ENCODE measurements at places on chromosomes 1 and 21. TPM values are rescaled to one million over a fixed set of nuclear protein-coding genes. Genes with fewer than 3 reads are reported as not detected.
A peak's percentile ranks its signal among the peaks of the same experiment; 100 is the strongest.

- H3K27me3 ChIP-seq: no peaks in the 10 kb centered on the region
- DNase-seq: no peak
- H3K27ac ChIP-seq: no peak overlapping the region
- H3K4me1 ChIP-seq: no peaks in the 10 kb centered on the region
- H3K4me3 ChIP-seq: no peak overlapping the region
Observed at GRCh38 chr1:236148470-236148845, 6.1 kb downstream of the GPR137B start.

- DNase-seq: no peak
- H3K27ac ChIP-seq: no peak overlapping the region
- H3K36me3 ChIP-seq: no peaks in the 10 kb centered on the region
- H3K4me3 ChIP-seq: no peak overlapping the region
- H3K4me1 ChIP-seq: no peaks in the 10 kb centered on the region
Observed at GRCh38 chr1:46576596-46576995, 25.1 kb upstream of the KNCN start.

The C1orf53 gene
- 1.4 TPM for total RNA-seq

- no peak for DNase-seq
- H3K4me3 ChIP-seq: no peak overlapping the region
- peaks cover 17% of the 10 kb centered on the region for H3K36me3 ChIP-seq
- H3K27ac ChIP-seq: no peak overlapping the region
- no peaks in the 10 kb centered on the region for H3K27me3 ChIP-seq
Observed at GRCh38 chr1:37875833-37876232, 16.4 kb upstream of the MTF1 start.

DNA sequence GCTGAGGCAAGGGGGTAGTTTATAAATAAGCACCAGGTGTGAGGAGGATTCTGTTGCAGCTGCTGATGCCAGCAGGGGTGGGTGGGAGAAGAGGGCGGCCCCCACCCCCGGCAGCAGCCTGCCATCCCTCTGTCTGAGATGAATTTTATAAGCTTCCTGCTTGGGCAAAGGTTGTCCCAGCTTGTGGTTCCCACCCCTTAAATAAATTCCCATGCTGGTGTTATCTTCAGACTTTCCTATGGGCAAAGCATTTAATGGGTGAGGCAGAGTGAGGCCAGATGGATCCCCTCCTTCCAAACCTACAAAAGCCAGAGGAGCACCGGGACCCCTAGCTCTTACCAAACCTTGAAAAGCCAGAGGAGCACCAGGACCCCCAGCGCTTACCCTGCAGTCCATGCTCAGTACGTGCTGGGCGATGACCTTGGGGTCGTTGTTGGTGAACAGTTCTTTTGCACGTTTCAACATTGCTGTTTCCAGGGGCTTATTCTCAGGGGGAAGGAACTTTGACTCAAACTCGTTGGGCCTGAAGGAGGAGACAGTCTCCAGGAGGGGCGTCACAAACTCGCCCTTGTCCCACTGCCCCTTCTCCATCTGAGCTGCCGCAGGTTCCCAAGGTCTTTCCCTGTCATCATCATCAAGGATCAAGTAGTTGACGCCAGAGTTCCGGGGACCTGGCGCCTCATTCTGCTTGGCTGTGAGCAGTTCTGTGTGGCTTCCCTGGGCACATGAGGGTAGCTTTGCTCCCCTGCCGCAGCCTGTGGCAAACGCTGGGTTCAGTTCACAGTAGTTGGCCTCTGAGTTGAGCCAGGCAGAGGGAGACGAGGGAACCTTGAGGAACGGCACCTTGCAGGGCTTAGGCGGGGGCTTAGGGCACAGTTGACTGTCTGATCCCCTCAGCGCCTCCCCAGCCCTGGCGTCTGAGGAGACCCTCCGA lies 99.5 kb downstream of the BCAR3 start:
- H3K27me3 ChIP-seq: no peaks in the 10 kb centered on the region
- no peaks in the 10 kb centered on the region for H3K36me3 ChIP-seq
- DNase-seq: no peak
- H3K4me3 ChIP-seq: no peak overlapping the region

The LYPD8 gene
- total RNA-seq: not detected

DNA sequence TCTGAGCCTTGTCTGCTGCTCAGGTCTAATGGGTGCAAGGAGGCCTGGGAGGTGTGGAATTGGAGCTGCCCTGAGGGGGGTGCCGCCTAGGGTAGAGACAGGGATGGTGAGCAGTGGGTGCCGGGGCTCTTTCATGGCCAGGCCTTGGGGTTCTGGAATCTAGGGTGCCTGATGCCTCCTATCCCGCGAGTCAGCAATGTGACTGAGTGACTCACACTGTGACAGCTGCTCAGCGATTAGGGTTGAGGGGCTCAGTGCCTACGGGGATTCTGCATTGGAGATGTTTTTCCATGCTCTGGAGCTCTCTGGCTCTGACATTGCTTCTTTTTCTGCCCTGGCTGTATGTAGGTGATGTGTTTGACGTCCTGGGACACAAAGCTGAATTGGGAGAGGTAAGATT lies 16.8 kb downstream of the ATP8B2 start:
- no peaks in the 10 kb centered on the region for H3K27me3 ChIP-seq
- no peak overlapping the region for H3K27ac ChIP-seq
- H3K4me3 ChIP-seq: no peak overlapping the region
- DNase-seq: no peak
- H3K4me1 ChIP-seq: no peaks in the 10 kb centered on the region
- peaks cover 69% of the 10 kb centered on the region for H3K36me3 ChIP-seq

DNA sequence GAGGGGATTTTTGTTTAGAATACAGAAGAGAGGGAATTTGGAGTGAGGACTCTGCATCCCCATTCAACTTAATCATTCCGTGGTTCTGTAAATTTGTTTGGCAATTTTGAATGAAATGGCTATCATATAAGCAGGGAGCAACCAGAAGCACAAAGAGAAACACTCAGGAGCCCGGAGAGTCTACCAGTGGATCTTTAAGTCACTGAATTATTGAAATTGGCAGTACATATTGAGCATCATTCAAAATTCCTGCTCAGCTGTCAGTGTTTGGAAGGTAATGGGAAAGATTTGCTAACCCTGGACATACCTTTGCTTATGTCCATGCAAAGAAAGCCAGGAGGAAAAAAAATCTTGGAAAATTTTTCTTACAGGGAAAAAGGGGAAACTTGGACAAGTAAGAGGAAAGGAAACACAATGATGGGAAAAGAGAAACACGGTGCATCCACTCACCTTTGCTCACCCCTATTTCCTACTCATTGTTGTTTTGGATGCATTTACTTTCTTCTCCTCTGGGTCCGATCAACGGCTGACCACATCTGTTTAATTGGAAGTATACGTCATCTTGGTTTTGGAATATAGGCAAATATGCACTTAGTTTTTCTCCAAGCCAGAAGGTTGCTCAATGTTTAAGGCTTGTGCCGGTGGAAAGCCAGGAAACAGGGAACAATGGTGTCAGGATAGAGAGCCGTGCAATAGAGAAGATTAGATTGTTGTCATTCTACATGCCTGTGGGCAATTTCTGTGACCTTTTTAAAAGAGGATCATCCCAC lies 243.0 kb upstream of the LYPLAL1 start:
- DNase-seq: no peak
- no peak overlapping the region for H3K27ac ChIP-seq
- no peak overlapping the region for H3K4me3 ChIP-seq
- H3K27me3 ChIP-seq: peaks cover 38% of the 10 kb centered on the region
- no peaks in the 10 kb centered on the region for H3K4me1 ChIP-seq
- no peaks in the 10 kb centered on the region for H3K36me3 ChIP-seq

The CAMK2N1 gene
- 0.50 TPM for total RNA-seq

GRCh38 chr1:60935599-60936110 lies 146.7 kb upstream of the NFIA start:
- no peaks in the 10 kb centered on the region for H3K36me3 ChIP-seq
- no peak overlapping the region for H3K27ac ChIP-seq
- H3K4me3 ChIP-seq: no peak overlapping the region

The TFF3 gene
- not detected for total RNA-seq

The DPT gene
- total RNA-seq: not detected

DNA sequence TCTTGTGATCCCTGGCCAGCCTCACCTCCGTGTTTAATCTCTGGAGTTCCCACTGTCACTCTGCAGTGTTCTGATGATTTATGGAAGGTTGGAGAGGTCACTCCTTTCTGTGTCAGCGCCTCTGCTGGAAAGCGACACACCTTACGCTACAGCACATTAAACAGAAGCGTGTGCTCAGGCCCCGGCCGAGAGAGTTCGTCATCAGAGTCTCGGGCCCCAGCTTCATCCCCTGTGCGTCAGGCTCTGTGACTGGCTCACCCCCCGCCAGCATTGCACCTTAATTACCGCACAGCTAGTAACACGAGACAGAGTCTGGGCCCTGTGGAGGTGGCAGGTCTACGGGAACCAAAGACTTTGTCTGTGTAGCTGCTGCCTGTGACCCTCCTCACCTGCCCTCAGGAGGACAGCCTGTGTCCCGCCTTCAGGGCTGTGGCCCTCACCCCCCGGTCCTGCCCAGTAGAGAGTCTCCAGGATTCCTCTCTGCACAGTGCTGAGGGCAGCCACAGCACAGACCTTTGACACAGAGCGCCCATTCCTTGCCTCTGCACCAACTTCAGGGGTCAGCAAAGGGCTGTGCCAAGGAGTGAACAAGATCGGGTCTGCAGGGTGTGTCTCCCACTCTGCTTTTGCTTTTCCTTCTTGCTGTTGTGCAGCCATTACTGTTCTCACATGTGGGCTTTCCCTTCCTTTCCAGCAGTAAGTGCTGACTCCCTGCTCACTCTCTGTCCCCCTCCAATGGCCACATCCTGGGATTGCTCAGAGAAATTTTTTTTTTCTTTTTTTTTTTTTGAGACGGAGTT lies 157.6 kb downstream of the PGBD5 start:
- H3K4me3 ChIP-seq: no peak overlapping the region
- peak; percentile 92 for DNase-seq
- H3K36me3 ChIP-seq: peaks cover 3% of the 10 kb centered on the region
- H3K27ac ChIP-seq: peak overlapping the region; percentile 68
- H3K4me1 ChIP-seq: peaks cover 37% of the 10 kb centered on the region

The CDCA8 gene
- 64.7 TPM for total RNA-seq

DNA sequence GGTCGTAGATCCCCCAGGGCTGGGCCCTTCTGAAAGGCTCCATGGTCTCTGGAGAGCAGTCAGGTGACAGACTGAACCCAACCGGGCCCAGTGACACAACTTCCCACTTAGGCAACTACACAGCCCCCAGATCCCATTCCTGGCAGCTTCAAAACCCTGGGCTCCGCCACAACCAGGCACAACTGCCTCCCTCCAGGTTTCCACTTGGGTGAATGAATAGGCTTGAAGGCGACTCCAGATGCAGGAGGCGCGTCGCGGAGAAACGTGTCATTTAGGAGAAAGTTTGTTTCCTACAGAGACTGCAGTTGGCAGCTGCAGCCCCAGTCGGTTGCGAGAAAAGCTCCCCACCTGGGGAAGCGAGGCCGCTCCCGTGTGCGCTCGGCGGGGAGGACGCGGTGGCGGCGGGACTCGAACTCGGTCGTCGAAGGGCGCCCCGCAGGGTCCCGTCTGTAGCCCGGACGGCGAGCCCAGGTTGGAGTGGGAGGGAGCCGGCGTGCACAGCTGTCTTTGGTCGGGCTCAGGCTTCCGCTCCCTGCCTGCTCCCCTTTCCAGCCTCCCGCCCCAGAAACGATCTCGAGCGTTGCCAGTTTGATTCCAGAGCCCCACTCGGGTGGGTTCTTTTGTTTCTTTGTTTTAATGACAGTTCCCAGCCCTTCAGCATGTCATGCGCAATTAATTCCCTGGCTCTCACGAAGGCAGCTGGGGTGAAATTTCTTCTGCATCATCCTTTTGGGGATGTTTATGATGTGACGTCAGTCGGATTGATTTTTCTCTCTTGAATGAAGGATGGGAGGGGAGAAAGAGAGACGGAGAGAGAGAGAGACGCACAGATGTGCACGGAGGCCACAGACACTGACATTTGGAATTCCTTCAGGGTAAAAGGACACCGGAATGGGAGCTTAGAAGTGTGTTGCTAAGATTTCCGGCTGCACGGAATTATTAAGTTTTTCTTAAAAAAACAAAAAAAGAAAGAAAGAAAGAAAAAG lies 862 bp upstream of the SGIP1 start:
- no peaks in the 10 kb centered on the region for H3K27me3 ChIP-seq
- H3K4me1 ChIP-seq: peaks cover 11% of the 10 kb centered on the region
- no peak overlapping the region for H3K27ac ChIP-seq
- H3K36me3 ChIP-seq: no peaks in the 10 kb centered on the region
- peak overlapping the region; percentile 38 for H3K4me3 ChIP-seq

GRCh38 chr21:35529171-35529863 lies 480.2 kb upstream of the RUNX1 start:
- no peaks in the 10 kb centered on the region for H3K36me3 ChIP-seq
- no peak overlapping the region for H3K27ac ChIP-seq
- no peak for DNase-seq
- H3K27me3 ChIP-seq: peaks cover 12% of the 10 kb centered on the region

GRCh38 chr1:21534674-21535378 lies 25.6 kb downstream of the ALPL start:
- no peaks in the 10 kb centered on the region for H3K36me3 ChIP-seq
- H3K27ac ChIP-seq: no peak overlapping the region
- DNase-seq: peak; percentile 60
- H3K27me3 ChIP-seq: no peaks in the 10 kb centered on the region
- no peaks in the 10 kb centered on the region for H3K4me1 ChIP-seq
- no peak overlapping the region for H3K4me3 ChIP-seq

The SON gene
- 328 TPM for total RNA-seq

The OR2C3 gene
- total RNA-seq: not detected

- H3K4me1 ChIP-seq: no peaks in the 10 kb centered on the region
- DNase-seq: no peak
- no peak overlapping the region for H3K27ac ChIP-seq
- no peak overlapping the region for H3K4me3 ChIP-seq
- H3K36me3 ChIP-seq: no peaks in the 10 kb centered on the region
Observed at GRCh38 chr21:35284199-35284598, 235.1 kb upstream of the RUNX1 start.

The GPR25 gene
- total RNA-seq: not detected

DNA sequence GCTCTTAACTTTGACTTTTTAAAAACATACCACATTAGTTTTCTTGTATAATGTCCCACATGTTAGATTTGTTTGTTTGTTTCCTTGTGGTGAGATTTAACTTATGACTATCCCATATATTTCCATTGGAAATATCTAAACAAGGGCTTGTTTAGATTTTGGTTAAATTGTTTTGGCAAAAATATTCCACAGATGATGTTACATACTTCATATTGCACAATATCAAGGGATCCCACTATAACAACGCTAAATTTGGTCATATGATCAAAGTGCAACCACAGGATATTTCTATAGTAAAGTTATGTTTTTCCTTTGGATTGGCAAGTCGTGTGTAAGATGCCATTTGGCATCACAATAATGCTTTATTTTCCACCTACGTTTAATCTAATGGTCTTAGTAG lies 396.7 kb downstream of the TGFB2 start:
- no peaks in the 10 kb centered on the region for H3K36me3 ChIP-seq
- no peak for DNase-seq
- H3K27ac ChIP-seq: no peak overlapping the region
- H3K4me3 ChIP-seq: no peak overlapping the region
- peaks cover 23% of the 10 kb centered on the region for H3K27me3 ChIP-seq
- H3K4me1 ChIP-seq: no peaks in the 10 kb centered on the region

DNA sequence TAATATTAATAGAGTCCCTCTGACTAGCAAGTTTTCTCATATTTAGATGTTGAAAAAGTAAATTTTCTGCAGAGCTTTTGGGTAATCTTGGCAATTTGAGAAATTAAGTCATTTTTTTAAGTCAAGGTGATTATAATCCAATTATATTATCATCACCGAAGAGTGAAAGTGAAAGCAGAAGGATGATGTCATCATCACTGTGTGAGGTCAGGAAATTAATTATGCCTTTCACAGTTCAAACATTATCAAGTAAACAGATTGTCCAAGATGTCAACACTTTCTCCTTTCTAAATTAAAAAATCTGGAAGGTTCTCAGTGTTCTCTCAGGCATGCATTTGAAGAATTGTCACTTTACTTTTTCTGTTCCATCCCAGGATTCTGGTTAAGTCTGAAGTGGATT lies 296.0 kb downstream of the TBX15 start:
- no peak overlapping the region for H3K27ac ChIP-seq
- DNase-seq: no peak
- no peak overlapping the region for H3K4me3 ChIP-seq
- no peaks in the 10 kb centered on the region for H3K36me3 ChIP-seq
- no peaks in the 10 kb centered on the region for H3K27me3 ChIP-seq

Measured in A673 (cell line).